Lower lobe of right lung (tissue), 2 donors: ENCODE measurements at places on chromosomes 5 and 9.
A peak's percentile ranks its signal among the peaks of the same experiment; 100 is the strongest.

- peak; percentile 87 for DNase-seq
Measured at GRCh38 chr5:107672211-107673038, 1.7 kb upstream of the EFNA5 start.

GRCh38 chr9:5871785-5872184, 18.9 kb upstream of the MLANA start:
- DNase-seq, result no peak

DNA sequence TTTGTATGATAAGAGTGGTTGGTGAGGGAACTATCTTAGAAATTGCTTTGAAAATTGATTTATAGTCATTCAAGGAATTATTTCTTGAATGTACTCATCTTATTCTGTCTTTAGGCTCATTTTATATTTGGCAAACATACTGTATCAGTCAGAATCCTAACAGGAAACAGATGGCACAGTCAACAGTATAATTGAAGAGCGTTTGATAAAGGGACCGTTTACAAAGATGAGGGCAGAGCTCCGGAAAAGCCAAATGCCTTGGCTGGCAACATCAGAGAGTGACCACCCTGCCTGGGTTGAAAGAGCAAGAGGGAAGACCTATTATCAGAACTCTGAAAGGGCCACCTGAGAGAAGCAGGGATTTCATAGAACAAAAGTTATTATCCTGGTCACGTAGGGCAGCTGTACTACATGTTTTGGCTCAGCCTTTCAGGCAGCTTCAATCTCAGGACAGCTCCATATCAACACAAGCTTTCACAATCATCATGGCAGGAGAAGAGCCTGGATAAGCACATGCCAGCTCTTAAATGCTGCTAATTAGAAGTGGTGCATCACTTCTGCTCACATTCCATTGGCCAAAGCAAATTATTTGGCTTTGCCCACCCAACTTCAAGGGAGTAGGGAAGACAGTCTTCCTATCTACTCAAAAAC, 47.2 kb upstream of the ARL15 start:
- DNase-seq, result no peak

DNA sequence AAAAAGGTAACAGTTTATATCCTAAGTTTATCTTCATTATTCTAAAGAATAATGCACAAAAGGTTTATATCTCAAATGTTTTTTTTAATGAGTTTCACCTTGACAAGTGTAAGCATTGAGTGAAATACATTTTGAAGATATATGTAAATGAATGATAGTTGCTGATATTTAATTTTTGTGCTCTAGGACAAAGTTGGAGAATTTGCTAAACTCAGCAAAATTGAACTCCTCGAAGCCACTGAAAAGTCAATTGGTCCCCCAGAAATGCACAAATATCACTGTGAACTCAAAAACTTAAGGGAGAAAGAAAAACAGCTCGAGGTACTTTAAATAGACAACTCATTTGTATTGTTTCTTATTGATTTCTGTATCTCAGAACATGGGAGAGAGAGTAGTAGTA, 19.5 kb downstream of the SMC5 start:
- no peak for DNase-seq

- DNase-seq, result no peak
Measured at GRCh38 chr5:181217803-181218062, 5.3 kb upstream of the TRIM41 start.

DNA sequence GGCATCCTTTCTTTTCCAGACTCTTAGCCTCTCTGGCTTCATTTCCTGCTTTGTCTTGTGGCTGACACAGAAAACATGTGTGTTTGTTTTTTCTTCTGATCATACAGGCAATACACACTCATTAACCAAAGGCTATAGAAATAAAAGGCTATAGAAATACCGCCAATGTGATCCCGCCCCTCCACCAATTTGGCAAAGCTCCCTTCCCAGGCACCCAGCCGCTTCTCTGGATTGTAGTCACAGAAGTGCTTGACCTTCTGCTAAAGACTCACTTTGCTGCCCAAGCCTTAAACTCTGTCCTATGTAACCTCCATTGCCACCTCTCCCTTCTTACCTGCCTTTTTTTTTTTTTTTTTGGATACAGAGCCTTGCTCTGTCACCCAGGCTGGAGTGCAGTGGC, 5.3 kb downstream of the TXNDC15 start:
- DNase-seq, result no peak

DNA sequence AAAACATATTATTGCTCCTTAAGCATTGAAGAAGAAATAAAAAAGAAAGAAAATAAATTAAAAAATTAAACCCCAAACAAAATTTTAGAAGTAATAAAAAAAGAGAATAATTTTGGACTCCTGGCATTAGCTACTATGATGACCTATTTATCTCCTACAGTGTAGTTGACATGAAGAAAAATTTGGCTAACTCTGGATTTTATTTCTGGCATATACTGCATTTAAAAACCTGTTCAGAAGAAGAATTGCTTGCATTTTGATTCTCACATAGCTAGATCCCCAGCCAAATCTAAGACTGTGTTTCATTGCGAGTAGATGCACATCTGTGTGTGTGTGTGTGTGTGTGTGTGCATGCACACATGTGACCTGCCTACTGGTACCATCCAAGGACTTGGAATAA, 30.1 kb upstream of the GABRG2 start:
- no peak for DNase-seq

DNA sequence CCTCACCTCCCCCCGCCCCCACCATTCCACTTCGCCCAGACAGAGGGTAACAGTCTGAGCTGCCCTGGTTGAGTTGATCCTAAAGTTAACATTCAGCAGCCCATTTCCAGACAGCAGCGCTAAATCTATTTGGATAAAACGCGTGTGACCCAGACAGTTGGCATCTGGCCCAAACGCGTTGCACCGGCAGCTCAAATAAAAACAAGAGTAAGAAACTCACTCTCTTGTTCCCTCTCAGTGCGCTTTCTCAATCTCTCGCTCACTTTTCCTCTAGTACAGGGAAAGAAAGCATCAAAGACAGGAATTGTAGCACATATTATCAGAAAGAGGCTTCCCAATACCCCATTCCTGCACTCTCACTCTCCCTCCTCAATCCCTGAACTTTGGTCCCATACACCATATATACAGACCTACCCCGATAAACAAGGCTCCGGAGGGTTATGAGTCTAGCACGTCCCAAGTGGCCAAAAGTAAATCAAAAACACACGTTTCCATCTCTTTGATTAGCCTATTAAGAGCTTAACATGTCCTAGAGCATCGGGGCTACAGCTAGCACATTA, 1.3 kb downstream of the ADAMTS6 start:
- DNase-seq, result peak; percentile 70

DNA sequence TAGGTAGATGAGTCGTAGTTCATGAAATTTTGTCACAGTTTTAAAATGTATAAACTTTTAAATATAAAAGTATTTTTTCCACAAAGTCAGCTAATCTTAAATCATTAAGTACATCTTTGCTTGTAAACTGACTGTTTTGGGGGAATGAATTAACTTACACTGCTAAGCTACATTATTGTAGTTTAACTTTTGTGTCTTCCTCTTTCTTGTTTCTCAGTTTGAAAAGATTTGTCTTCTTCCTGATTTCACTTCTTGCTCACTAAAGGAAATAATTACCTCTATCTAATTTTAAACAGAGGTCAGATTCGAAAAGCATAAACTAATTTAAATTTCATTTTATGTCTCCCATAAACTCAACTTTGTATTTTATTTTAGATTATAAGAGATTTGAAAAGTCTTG, 5.7 kb downstream of the NIPSNAP3B start:
- DNase-seq, result no peak

- DNase-seq, result no peak
Measured at GRCh38 chr5:62473209-62473608, 60.6 kb downstream of the IPO11 start.

- DNase-seq, result no peak
Measured at GRCh38 chr9:112970939-112971338, 41.1 kb downstream of the ZNF883 start.

GRCh38 chr5:4584982-4585381, 555.1 kb upstream of the ADAMTS16 start:
- DNase-seq, result no peak

DNA sequence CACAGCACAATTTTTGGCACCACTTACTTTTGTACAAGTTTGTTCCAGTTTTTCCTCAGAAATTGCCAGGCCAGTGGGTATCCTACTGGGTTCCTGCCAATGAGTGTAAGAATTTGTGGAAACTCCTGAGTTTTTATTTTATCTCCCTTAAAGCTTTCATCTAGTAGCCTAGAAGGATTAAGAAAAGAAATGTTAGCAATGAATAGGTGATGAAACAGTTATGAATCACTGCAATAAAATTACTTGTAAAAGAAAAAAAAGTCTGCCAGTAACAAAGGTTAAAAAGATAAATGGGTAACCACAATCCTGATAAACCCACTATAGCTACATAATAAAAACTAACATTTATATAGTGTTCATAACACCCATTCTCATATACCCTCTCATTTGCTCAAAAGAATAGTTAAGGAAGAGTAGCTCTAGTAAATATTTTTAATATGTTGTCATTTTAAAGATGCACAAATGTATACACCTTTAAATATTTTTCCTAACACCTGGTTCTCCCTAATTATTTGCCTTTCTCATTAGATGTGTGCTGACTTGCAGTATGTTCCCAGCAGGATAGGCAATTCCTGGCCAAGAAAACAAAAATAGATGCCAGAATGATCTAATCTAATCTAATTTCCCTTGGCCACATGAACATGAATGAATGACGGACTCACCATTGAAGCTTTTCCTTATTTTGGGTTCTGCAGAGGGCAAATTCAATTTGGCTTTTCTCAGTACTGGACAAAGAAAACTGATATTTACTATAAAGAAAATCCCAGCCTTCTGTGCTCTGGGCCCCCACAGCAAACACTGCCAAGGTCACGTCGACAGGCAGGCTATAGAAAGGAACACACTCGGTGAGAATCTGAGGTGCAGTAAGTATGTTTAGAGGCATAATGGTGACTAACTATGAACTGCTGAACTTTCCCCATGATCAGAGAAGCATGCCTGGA, 26.4 kb downstream of the ERAP1 start:
- no peak for DNase-seq

GRCh38 chr9:135296735-135297455, 182.7 kb upstream of the PPP1R26 start:
- DNase-seq, result no peak

- DNase-seq, result no peak
Measured at GRCh38 chr5:91190314-91190690, 192.8 kb downstream of the ARRDC3 start.
